COLO829 (cell line): ENCODE measurements at places on chromosomes 16 and 17.

DNA sequence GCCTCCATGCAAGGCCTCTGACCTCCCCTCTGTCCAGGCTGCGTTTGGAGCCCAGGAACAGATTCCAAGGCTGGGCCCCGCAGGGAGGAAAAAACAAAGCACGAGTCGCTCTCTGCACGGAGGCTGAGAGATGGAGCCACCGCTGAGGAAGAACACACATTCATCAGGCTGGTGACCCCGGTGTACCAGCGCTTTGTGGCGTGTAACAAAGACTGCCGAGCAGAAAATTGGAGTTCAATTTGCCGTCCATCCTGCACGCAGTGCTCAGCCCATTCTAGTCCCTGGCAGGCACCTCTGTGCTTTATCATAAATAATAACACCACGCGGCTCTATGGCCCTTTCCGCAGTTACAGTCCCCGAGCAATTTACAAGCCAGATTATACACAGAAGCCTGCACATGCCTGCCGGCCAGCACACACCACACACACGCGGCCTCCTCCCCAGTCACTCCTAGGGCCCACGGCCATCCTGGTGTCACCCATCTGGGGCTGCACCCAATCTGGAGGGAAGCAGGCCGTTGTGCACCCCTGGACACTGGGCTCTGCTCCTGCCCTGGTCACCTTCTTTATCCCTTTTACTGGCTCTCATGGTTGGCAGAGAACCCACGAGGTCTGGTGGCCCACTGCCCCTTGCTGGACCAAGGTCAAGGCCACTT is 124.4 kb downstream of the SDK2 start:
- no peak for DNase-seq

DNA sequence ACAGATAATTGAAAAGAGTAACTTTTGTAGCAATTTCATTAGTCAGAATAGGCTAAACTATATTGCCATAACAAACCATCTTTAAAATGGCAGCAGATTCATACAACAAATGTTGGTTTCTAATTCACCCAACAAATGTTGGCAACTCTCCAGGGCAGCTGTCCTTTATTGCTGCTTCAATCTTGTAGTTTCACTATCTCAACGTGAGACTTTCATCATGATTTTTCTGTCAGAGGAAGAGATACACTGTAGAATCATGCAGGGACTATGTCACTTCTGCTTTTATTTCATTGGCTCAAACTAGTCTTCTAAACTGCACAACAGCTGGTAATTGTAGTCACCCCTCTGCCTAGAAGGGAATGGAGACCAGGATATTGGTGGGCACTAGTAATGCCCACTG is 174.2 kb downstream of the TANC2 start:
- DNase-seq = no peak

DNA sequence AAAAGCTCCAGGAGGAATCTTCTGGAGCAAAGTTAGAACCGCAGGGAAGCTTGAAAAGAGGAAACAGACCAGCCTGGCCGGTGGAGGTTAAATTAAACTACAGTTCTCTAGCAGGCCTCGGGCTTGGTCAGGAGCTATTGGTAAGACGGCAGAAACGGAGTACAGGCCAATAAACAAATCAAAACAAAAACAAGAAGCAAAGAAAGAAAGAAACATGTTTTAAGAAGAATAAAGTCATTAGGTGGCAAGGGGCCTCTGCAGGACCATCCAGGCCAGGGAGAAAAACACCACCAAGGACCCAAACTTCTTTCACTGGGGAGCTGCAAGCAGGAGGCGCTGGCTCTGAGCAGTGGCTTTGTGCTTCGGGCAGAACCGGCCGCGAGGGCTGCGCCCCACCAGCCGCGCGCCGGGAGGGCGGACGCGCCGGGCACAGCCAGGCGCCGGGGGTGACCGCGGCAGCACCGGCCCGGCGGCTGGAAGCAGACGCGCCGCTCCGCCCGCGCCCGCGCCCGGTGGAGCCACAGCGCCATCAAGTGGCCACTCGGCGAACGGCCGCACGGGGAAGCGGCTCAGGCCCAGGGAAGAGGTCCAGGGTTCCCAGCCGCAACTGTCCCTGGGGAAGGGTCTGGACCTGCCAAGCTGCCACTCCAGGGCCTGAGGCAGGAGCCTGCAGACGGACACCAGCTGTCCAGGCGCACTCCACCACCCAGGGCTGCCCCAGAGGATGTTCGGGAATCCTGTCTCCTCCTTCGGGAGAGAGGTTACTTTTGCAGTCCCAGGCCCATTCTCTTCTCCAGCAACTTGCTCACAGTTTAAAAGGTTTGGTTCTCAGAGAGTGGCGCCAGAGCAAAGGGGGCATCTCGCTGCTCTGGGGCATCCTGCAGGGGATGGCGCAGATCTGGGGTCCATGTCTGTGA is 419.4 kb downstream of the SOX9 start:
- DNase-seq = peak; percentile 53

GRCh38 chr16:53629607-53630312 is 73.9 kb downstream of the RPGRIP1L start:
- no peak for DNase-seq

GRCh38 chr17:12644623-12645022 is 21.1 kb upstream of the MYOCD start:
- no peak for DNase-seq

DNA sequence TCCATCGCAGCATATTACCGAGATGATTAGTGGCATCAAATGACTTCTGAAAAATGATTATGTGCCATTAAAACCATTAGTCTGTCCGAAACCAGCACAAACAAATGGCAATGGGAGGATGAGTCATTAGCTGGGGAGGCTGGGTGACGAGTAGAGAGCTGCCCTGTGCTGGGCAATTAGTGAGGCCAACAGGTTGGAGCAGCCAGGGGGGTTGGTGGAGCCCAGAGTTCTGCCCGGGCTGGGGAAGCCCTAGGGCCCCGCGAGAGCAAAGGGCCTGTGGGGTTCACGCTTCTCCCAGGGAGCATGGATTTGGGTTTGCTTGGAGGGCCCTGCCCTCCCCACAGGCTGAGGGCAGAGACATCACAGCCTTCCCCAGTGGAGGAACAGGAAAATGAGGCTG is 152.1 kb upstream of the RPL38 start:
- DNase-seq = no peak

DNA sequence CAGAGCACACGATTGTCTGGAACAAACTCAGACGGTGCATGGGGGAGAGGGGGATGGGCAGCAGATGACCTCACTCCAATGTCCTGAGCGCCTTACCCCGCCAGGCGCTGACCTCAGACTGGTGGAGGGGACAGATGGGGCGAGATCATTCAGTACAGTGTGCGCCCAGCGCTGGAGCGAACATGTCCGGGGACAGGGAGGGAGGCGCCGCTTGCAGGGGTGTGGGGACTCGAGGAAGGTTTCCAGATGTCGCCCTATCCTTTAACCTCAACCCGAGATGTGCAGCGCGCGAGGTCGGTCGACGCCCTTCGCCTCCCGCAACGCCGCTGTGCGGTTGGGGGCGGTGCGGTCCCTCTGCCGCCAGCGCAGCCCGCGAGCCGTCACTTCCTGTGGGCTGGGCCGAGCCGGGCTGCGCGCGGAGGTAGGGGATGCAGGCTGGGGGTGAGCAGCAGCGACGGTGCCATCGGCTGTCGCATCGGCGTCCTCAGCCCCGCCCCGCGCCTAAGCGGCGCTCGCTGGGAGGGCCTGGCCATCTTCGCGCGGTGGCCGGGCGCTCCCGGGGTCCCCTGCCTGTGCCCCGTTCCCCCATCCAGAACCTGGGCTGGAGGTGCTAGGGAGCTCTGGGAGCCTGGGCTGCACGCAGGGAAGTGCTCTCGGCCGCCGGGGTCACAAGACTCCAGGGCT is 5.3 kb upstream of the CDR2L start:
- DNase-seq = no peak

DNA sequence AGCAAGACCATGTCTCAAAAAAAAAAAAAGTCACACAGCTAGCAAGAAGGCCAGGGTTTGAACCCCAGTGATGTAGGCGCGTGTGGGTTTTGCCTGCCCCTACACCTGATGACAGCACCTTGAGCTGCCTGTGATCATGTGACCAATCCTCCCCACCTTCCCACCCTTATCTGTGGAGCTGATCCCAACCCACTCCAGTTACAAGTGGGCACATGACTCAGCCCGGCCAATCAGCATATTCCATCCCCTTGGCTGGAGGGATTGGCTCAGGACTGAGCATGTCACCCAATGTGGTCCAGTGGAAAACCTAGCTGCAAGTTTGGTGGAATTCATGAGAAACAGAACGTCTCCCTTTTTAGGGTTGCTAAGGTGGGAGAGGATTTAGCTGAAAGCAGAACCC is 6.6 kb downstream of the TMEM114 start:
- no peak for DNase-seq

- no peak for DNase-seq
These were observed 17.6 kb upstream of the FZD2 start for GRCh38 chr17:44539673-44540072.

DNA sequence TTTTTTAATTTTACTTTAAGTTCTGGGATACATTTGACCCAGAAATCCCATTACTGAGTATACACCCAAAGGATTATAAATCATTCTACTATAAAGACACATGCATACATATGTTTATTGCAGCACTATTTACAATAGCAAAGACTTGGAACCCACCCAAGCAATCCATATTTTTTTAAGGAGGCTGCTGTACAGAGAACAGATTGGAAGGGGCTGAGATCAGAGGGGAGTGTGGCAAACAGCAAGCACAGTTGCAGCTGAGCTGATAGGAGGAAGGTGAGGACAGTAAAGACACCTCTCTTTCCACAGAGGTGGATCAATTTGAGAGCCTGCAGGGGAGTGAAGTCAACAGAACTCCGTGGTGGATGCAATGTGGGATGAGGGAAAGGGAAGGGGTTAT is 10.2 kb upstream of the TMEM238L start:
- DNase-seq = no peak

GRCh38 chr17:33628500-33629346 is 335.6 kb upstream of the ASIC2 start:
- no peak for DNase-seq

GRCh38 chr17:56880571-56880970 is 33.3 kb downstream of the TRIM25 start:
- DNase-seq = no peak

- DNase-seq = no peak
These were observed 622.6 kb downstream of the KCNJ2 start for GRCh38 chr17:70791748-70792443.

GRCh38 chr17:79800325-79801155 is 3.7 kb upstream of the CBX8 start:
- DNase-seq = no peak

DNA sequence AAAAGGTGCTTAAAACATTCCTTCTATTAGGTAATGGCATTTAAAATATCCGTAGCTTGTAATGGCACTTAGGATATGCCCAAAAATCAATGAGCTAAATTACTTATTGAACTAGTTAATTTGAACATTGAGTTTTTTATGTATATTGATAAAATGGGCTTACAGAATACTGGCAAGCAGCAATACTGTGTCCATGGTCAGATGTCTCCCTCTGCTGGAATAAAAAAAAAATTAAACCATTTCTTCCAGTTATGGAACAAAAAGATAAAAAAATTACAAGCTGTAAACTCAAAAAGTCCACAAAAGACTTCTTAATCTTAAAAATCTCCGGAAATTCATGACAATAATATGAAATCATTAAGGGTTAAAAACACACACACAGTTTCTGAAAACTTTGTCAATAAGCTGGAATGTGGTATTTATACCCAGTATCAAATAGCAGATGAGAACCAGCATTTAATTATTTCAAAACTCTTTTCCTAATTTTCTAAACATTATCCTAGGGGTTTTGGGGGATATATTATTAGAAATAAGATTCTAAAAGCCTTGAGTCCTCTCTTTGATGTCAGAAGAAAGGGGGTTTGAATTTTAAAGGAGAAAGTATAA is 21.5 kb upstream of the PSMD7 start:
- peak; percentile 38 for DNase-seq

- DNase-seq = no peak
These were observed 2.3 kb downstream of the METRNL start for GRCh38 chr17:83081684-83082201.

DNA sequence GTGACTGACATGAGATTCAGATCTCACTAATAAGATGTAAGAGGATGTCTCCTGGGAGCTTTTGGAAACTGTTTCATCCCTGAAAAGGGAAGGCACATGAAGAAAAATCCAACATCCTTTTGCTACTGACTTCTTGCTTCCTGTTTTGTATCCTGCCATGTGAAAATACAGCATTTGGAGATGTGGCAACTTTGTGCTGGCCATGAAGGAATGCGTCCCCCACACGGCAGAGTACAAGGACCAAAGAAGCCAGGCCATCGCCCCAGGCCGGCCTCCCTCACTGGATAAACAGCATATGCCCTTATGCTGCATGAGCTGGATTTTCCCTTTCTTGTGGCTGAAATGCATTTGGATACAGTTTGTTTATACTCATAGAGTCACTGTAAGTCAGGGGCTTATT is 5.5 kb upstream of the HASPIN start:
- DNase-seq = no peak

- no peak for DNase-seq
These were observed 43.3 kb downstream of the WWOX start for GRCh38 chr16:78142788-78143187.

- DNase-seq = no peak
These were observed 1.5 kb upstream of the CD79B start for GRCh38 chr17:63933598-63933997.

DNA sequence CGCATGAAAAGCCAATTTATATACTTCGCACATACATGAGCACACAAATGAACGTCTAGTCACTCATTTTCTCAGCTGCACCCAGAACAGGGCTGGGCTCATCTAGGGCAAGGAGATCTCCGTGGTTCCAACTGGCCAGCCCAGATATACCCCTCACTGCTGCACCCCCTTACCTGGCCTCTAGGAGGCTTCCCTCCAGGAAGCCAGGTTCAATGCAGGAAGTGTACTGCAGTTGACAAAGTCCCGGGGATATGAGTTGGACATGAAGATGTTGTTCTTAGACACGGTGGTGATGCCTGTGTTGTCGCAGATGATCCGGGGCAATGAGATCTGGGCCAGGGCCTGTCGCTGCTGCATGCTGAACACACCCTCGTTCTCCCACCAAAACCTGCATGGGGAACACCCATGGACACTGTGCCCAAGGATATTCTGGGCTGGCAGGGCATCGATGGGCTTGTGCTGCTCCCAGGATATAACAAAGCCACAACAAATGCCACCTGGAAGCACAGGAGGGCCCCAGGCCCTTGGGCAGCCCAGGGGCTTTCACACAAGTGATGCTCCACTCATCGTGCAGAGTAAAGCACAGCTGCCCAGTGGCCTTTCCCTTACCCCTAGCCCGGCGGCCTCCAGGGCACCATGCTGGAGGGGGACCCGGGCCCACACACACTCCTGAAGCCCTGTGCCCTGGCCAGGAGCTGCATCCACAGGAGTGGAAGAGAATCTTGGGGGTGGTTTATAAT is 10.1 kb downstream of the MPO start:
- no peak for DNase-seq
